ENCODE measurements at places on chromosomes 6 and 20. TPM values are rescaled to one million over a fixed set of nuclear protein-coding genes. Genes with fewer than 3 reads are reported as not detected.
A peak's percentile ranks its signal among the peaks of the same experiment; 100 is the strongest.

DNA sequence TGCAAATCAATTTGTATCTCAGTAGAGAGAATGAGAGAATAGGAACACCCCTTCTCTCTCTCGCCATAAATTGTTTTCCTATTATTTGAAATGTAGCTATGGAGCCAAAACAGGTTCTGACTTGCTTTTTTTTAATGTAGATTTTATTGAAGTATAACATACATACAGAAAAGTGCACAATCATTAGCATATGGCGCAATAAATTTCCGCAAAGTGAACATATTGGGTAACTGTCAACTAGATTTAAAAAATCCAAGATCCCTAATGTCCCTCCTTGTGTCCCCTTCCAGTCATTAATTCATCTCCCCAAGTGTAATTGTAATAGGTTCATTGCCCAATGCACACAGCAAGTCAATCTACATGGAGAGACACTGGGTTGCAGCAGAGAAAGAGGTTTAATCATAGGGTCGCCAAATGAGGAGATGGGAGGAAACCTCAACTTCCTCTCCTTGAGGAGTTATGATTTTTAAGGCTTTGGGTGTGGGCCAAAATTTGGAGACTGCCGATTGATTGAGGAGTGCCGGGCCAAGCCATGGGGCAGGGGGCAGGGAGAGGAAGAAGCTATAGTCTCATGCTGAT lies 43.3 kb upstream of the TGM3 start:
- DNase-seq = no peak

The CDK5RAP1 gene
- 19.6 TPM for total RNA-seq

GRCh38 chr6:30556066-30556905 lies at the start of gene GNL1:
TSS of gene GNL1 (minus strand) at chr6:30556489. CDS start at chr6:30556203, 286 bp downstream.
- DNase-seq = peak; percentile 97

- no peak for DNase-seq
Measured at GRCh38 chr6:168545428-168545827, 104.4 kb downstream of the SMOC2 start.

DNA sequence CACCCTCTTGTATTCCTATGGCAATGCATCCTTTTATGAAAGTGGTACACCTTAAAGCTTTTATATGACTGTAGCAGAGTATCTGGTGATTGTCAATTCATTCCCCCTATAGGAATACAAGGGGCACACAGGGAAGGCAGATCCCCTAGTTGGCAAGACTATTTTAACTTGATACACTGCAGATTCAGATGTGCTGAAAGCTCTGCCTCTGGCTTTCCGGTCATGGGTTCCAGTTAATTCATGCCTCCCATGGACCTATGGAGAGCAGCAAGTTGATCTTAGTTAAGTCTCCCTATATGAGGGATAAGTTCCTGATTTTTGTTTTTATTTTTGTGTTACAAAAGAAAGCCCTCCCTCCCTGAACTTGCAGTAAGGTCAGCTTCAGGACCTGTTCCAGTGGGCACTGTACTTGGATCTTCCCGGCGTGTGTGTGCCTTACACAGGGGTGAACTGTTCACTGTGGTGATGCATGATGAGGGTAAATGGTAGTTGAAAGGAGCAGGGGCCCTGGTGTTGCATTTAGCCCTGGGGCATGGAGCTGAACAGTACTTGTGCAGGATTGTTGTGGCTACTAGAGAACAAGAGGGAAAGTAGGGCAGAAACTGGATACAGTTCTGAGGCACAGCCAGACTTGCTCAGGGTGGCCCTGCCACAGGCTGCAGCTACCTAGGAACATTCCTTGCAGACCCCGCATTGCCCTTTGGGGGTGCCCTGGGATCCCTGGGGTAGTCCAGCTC lies 292.1 kb downstream of the ESR1 start:
- no peak for DNase-seq

The FAM83D gene
- total RNA-seq = 96.7 TPM

DNA sequence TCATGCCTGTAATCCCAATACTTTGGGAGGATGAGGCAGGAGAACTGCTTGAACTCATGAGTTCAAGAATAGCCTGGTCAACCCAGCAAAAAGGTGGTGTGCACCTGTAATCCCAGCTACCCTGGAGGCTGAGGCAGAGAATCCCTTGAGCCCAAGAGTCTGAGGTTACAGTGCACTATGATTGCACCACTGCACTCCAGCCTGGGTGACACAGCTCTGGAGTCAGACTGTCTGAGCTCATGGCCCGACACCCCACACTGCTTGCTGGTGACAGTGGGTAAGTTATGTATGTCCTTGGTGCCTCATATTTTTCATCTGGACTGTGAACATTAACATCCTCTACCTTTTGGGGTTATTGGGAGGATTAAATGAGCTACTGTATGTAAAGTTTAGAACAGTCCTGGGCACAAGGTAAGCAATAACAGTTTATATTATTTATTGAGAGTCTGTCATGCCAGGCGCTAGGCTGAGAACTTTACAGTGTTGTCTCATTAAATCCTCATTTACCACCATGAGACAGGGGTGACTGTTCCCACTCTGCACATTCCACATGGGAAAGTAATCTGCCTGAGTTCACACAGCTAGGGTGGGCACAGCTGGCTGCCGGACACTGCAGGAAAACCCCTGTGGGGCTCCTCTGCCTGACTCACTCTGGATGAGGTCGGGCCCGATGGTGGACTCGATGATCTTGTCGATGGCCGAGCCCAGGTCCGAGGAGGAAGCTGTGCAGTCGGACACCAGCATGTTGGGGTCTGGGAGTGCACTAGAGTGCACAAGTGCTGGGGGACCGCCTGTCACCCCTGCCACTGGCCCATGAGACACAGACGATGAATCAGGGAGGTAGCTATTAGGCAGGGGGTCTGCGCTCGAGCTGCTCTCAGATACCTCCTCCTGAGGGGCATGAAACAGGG lies 2.9 kb downstream of the ZNF335 start:
- DNase-seq = peak; percentile 67

GRCh38 chr20:10644458-10645204 lies 29.2 kb downstream of the JAG1 start:
- DNase-seq = no peak

- no peak for DNase-seq
Measured at GRCh38 chr20:38337561-38338140, 8.6 kb upstream of the LBP start.

DNA sequence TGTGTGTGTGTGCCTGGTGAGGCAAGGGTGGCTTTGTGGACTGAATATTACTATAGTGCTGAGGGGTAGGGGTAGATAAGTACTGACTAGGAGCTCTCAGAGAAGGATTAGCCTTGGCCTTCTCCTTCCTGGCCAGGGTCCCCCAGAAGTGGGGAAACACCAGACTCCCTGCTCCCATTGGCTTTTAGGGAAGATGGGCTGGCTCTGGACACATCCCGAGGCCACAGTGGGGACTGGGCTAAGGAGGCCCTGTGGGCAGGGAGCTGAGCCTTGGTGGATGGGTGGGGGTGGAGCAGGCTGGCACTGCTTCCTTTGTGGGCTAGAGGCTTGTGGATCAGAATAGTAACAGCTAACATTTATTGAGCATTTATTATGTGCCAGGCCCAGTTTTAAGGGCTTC lies 3.1 kb downstream of the EPB41L1 start:
- no peak for DNase-seq

DNA sequence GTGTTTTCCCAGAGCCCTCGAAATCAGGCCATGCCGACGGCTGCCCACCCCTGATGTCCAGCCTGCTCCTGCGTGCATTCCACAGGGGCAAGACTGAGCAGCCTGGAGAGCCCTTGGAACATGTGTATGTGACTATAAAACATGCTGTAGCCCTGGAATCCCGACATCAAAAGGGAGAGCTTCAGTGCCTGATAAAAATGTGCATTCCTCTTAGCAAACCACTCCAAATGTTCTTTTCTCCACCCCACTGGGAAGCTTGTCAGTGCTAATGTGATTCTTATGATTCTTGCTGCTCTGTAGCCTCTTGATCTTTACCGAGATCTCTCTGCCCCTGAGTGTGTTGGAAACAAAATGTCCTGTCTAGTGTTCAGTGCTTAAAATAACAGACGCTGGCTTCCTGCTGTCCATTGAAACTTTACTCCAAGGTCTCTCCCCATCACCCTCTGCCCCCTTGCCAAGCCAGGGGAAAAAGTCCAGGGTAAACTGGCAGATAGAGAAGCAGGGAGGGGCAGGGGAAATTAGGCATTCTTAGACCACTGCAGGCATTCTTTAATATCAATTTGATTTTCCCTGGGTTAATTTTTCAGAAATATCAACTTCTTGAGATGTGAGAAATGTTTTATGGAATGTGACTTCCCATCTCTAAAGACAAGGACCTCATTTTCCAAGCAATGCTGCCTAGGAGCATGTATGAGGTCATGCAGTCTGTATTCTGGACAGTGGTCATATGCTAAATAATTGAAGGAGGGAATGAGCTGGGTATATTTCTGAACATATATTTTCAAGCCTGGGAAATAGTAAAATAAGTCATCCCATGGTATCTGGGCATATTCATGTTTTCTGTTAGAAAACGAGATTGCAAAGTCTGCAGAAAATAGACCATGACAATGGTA lies 73.8 kb upstream of the ISM1 start:
- no peak for DNase-seq

The NHSL1 gene
- 7.4 TPM for total RNA-seq

DNA sequence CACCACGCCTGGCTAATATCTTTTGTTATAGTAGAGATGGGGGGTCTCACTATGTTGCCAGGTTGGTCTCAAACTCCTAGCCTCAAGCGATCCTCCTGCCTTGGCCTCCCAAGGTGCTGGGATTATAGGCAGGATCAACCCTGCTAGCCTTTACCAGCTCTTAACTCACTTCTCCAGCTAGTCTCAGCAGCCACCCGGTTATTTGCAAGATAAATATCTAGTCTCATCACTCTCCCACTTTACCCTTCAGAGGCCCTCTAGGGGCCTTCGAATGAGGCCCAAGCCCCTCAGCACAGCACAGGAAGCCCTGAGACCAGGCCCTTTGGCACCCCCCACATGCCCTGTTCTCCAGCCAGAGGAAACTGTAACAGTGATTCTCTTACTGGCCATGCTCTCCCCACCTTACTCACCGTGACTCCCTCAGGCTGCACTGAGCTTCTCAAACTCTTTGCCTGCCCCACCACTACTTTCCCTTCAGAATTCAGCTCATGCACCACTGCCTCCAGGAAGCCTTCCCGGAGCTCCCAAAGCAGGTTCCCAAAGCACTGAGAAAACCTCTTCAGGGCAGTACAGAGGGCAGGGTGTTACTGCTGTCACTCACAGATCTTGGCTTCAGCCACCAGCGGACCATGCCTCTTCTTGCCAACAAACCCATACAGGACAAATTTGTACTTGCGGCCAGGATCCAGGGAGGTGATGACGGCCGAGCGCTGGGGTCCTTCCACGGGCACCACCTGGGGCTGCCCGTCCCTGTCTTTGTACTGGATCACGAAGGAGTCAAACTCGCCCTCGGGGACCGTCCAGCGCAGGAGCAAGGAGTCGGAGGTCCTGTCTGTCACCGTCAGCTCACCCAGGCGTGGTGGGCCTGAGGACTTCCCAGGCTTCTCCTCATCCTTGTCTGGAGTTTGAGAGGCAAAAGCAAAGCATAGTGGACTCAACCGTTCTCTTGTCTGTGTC lies 25.0 kb downstream of the TNXB start:
- no peak for DNase-seq

DNA sequence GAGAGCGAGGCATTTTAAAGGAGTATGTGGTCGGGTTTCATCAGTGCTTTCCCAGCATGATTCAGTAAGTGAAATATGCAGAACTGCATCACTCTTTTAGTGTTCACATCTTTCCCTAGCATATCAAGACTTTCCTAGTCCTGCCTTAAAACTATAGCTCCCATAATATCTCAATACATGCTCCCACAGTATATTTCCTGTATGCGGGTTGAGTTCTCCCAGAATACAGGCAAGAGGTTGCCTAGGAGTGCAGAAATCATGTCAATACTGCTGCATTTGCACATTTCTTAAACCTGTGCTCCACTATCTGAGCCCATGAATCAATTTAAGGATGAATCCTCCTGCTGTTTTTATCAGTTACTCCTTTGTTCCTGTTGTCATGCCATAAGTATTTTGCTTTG lies 386.6 kb upstream of the SLC35B3 start:
- DNase-seq = no peak

The LIN28B gene
- total RNA-seq = not detected

DNA sequence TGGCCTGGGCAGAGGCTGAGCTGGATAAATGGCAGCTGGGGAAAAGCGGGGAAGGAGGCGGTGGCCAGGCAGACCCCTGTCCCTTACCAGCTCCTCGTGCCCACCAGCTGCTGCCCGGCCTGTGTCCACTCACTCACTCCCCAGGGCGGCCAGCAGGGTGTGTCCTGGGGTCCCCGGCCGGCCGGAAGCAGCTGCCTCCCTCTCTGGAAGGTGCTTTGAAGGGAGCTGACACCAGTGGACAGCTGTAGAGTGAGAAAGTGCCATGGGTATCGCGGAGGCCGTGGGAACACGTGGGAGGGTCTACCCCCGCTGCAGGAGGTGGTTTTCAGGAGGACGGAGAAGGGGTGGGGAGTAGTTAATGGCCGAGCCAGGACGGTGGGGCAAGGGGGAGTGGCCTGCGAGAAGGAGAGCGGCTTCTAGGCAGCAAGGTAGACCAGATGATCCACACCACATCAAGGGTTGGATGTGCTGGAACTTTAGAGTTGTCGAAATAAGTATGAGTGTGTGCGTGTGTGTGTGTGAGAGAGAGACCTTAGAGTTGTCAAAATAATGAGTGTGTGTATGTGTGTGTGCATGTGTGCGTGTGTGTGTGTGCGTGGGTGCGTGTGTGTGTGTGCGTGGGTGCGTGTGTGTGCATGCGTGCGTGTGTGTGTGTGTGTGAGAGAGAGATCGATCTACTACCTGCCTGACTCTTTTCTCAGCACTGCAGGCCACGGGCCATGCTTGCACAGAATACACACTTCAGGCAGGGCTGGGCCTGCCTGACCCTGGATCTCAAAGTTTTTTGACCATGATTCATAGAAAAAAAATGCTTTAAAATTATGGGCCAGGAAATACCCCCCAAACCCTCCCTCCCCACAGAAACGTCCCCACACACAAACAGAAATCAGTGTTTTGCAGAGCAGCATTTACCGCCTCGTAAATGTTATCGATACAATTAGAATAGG lies 43.9 kb downstream of the CDH4 start:
- no peak for DNase-seq

DNA sequence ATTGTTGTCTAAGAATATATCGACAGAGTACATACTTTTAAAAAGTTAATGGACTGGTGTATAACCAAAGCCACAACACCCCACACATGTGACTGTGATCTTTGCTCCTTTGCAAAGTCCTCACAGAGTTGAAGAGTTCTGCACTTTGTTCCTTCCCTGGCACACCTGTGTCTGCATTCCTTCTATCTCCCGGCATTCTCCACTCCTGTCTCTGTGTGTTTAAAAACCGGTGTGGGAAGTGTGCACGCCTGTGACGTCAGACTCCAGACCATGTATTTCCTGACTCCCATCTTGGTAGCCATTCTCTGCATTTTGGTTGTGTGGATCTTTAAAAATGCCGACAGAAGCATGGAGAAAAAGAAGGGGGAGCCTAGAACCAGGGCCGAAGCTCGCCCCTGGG lies at the start of gene IYD:
Gene IYD, plus strand, starts transcription at position 251 of the 400 bp plus-strand sequence. Its CDS starts 20 bp downstream, at position 271.
- DNase-seq = no peak

- no peak for DNase-seq
Measured at GRCh38 chr6:6024220-6024619, 17.5 kb upstream of the NRN1 start.
